ENCODE measurements at places on chromosomes 7 and 10.

DNA sequence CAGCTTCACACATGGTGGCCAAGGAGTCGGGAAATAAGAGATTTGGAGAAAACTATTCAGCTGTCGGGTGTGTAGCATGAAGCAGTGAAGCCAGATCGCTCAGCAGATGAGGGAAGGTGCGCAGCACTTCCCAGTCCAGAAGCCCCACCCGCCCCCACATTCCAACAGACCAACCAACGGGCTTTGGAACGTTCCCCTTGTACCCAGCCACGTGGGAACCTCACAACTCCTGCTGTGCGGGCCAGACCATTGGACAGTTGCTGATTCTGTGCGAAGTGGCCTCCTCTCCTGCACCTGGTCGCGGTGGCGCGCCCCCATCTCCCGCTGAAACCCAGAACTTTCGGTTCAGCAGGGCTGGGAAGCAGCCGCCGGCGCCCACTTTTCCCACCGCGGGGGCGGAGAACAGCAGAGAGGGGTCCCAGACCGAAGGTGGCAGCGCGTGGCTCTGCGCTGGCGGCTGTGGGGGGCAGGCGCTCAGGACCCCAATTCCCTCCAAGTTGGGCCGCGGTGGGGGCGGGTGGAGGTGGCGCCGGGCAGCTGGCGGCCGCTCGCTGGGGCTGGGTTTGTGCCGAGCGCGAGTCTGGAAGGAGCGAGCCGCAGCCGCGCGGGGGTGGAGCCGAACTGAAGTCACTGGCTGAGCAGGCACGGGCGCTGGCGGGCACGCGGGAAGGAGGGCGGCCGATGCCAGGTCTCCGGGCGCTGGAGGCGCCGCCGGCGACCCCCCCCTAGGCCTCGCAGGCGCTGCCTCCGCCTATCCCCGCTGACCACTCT is 1301.5 kb upstream of the SORCS1 start:
- DNase-seq, result no peak

DNA sequence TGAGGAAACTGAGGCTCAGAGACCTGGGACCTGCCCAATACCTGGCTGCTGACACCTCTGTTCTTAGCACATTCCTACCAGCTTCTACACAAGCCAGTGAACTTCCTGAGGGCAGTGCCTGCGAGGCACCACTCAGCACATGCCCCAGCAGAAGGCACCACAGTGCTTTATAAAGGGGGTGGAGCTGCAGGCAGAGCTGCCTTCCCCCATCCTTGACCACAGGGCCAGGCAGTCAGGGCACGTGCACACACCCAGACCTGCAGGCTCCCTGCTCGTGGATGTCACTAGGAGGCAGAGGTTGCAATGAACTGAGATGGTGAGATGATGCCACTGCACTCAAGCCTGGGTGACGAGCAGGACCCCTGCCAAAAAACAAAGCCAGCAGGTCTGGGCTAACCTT is 39.2 kb upstream of the TUBB8 start:
- no peak for DNase-seq

- no peak for DNase-seq
These were observed 6.2 kb downstream of the SFXN4 start for GRCh38 chr10:119159332-119159731.

- no peak for DNase-seq
These were observed 900 bp upstream of the MICALL2 start for GRCh38 chr7:1459920-1460820.

DNA sequence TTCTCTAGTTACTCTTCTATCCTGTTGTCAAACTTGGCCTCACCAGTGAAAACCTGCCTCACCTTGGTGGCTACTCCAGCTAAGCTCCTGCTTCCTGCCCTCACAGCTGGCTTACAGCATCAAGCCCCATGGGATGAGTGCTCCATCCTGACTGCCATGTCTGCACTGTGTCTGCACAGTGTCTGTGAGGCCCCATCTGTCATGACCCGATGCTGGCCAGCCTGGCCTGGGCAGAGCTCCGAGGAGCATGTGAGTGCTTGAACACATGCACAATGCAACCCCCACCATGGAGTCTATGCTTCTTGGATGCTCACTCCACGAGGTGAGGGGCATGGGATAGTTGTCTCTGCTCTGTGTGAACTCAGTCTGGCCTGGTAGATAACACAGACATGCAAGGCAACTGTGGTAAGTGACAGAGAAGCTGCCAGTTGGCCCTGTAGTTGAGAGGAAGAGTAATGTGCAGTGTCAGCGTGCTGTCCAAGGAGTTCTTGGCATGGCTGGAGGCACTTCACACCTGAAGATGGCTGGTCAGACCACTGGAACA is 207.1 kb upstream of the ZNF32 start:
- DNase-seq, result no peak

DNA sequence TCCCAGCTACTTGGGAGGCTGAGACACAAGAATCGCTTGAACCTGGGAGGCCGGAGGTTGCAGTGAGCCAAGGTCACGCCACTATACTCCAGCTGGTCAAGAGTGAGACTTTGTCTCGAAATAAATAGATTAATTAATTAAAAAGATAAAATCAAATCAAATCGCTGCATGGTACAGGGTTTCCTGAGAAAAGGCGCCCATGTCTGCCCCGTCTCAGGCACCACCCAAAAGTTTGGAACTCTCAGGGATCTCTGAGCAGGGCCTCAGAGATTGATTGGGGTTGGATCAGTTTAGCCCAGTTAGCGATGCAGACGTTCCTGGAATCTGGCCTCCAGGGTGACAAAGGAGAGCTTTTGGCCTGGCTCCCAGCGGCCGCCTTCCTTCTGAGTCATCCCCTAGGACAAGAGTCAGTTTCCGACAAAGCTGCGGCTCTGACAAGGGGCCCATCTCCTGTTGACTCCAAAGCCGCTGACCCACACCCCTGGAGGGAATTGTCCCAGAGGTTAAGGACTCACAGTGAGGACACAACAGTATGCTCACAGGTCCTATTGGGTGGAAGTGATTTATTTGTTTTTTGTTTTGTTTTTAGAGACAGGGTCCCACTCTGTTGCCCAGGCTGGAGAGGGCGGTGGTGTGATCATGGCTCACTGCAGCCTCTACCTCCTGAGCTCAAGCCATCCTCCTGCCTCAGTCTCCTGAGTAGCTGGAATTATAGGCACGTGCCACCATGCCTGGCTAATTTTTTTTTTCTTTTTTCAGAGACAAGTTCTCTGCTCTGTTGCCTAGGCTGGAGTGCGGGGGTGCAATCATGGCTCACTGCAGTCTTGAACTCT is 6.8 kb downstream of the ORAI2 start:
- DNase-seq, result no peak
